ENCODE measurements at places on chromosomes 11 and 22.

DNA sequence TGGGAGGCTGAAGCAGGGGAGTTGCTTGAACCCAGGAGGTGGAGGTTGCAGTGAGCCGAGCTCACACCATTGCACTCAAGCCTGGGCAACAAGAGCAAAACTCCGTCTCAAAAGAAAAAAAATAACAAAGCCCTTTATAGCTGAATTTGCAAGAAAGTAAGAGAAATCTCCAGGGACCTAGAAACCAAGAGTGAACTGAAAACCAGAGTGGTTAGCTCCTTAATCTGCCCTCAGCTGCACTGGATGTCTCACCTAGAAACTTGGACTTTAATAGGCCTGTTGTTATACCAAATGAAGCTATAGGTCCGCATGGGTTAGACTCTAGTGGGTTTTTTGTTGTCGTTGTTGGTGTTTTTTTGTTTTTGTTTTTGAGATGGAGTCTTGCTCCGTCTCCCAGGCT lies 4.1 kb downstream of the NEU3 start:
- DNase-seq, result no peak

DNA sequence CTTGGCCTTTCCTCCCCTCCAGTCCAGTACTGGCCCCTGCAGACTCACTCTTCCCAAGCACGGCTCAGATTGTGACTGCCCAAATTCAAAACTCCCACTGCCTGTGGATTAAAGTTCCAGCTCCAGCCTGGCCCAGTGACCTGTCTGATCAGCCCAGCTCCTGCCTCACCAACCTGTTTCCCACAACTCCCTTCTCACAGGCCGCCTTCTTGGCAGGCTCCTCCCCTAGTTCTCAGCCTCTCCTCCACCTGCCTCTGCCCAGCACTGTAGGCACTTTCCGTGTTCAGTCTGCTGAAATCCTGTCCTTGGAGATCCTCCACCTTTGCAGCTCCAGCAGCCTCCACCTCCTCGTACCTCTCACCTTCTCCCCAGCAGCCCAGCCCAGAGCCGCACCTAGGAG lies 68.6 kb downstream of the MICAL2 start:
- no peak for DNase-seq

- DNase-seq, result no peak
These were observed 19.3 kb downstream of the FOLR3 start for GRCh38 chr11:72154816-72155215.

GRCh38 chr11:35524780-35525179 lies 636 bp downstream of the PAMR1 start:
- peak; percentile 38 for DNase-seq

Data from fibroblast of lung (primary cell).